ENCODE measurements at places on chromosomes 5 and 9.

GRCh38 chr5:59893429-59894227 is at the start of gene PDE4D:
Gene PDE4D (minus strand): TSS chr5:59893726.
- DNase-seq, result no peak

DNA sequence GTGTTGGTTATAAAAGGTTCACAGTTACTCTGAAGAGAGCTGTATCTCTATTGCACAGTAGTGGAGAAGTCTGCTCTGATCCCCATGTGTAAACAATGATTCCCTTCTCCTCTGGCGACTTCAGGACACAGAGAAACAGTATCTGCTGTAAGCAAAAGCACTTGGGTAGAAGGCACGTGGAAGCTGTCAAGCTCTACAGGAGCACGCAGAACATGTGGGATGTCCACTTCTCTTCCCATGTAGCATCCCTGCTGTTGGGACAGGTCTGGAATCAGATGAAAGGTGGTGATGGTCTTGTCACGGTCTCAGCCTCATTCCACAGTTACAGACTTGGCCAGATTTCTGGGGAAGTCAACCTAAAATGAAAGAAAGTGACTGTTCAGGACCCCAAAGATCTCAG is 9.4 kb upstream of the MAPK9 start:
- no peak for DNase-seq

- no peak for DNase-seq
These were observed 249.0 kb upstream of the ZNF608 start for GRCh38 chr5:124995421-124995820.

- DNase-seq, result no peak
These were observed 24.8 kb downstream of the GRIA1 start for GRCh38 chr5:153515301-153515700.

- DNase-seq, result no peak
These were observed 94.8 kb downstream of the ERCC6L2 start for GRCh38 chr9:95970317-95970716.

DNA sequence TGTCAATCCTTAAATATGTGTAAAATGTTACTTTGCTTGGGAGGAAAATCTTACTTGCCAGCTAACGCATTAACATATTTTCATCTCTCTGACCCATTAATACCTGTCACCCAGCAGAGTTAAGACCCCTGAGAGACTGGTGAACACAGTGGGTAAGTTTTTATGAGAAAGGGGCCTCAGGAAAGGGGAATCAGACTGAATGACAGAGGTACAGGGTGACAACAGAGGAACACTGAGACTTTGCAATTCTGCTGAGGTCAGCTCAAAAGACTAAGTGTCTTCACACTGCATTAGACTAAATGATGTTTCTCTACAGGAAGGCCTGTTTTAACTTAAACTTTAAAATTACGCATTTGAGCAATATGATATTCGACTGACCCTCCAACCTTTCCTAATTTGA is 223.8 kb downstream of the EFNA5 start:
- no peak for DNase-seq

DNA sequence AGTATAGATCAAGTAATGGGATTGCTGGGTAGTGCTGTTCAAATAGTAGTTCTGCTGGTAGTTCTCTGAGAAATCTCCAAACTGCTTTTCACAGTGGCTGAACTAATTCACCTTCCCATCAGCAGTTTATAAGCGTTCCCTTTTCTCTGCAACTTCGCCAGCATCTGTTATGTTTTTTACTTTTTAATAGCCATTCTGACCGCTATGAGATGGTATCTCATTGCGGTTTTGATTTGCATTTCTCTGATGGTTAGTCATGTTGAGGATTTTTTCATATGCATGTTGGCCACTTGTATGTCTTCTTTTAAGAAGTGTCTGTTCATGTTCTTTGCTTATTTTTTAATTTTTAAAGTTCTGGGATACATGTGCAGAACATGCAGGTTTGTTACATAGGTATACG is 279.2 kb upstream of the NREP start:
- DNase-seq, result no peak

GRCh38 chr5:172766287-172767108 is 4.5 kb downstream of the DUSP1 start:
- no peak for DNase-seq

DNA sequence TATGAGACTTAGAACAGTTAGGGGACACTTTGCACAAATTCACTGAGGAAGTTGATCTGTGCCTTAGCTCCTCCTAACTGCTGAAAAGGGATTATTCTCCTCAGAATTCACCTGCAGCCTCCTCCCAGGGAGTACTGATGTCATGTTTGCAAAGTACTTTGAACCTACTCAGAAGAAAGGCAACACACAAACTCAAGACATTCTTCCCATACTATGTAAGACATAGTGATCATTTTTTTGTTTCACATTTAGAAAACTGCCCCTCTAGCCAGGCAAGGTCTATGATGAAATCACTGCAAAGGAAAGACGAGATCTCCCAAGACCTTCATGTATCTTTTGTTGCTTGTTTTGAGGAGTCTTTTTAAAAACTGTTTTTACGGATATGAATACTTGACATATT is 10.6 kb upstream of the VLDLR start:
- DNase-seq, result no peak

- DNase-seq, result peak; percentile 70
These were observed 33.8 kb downstream of the GDNF start for GRCh38 chr5:37806016-37806415.

- no peak for DNase-seq
These were observed 426.4 kb upstream of the MPDZ start for GRCh38 chr9:13705918-13706317.

- DNase-seq, result no peak
These were observed 13.9 kb upstream of the OSMR start for GRCh38 chr5:38831909-38832308.

DNA sequence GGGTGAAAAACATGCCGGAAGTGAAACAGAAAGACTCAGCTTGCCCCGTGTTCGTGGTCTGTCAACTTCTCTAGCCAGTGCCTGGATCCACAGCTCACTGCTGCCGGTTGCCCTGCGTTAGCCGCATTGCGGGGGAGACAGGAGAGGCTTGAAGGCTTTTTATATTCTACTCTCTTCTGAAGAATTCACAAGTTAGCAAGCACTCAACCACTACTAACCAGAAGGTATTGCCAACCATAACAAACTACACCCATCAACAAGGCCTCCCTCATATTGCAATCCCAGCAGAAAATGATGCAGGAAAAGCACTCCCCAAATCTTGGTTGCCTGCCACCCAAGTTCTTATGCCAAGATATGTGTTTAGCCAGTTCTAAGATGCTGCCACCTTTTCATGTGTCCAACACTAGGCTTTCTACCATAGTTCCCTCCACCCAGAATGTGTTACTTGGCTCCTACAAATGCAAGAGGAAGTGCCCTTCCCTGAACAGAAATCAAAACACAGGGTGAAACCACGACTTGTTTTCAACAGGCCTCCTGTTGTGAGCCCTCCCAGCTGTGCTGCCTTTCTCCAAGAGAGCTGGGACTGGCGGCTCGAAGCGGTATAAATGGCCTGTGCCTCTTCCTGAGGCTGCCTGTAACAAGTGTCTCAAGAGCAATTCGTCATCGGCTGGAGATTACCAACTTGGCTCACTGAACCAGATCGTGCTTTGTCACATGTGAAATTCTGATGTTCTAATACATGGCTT is 129.0 kb downstream of the SNX18 start:
- DNase-seq, result no peak

GRCh38 chr9:19665146-19665863 is 123.5 kb downstream of the SLC24A2 start:
- no peak for DNase-seq

DNA sequence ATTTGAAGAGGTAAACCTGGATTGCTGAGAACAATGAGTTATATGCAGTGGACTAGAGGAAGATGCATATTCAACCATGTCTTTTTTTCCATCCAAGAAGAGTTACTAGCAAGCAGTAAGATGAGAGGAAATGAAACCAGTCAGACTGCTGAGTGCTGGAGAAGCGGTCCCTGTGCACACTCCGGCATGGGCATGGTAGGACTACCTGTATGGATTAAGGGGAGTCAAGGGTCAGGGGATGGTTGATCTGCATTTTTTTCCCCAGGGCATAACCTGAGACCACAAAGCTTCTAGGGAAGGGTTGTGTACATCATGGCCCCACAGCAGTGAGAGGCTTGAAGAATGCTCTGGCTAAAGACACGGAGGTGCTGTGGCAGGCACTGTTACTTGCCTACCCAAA is 76.6 kb upstream of the ZNF169 start:
- no peak for DNase-seq

- DNase-seq, result no peak
These were observed 13.9 kb downstream of the NEK6 start for GRCh38 chr9:124271660-124272059.

- no peak for DNase-seq
These were observed 453.1 kb upstream of the RGMB start for GRCh38 chr5:98320343-98320742.

GRCh38 chr9:113529336-113530009 is 65.9 kb downstream of the RGS3 start:
- DNase-seq, result no peak

GRCh38 chr5:168699002-168699401 is 119.8 kb upstream of the PANK3 start:
- no peak for DNase-seq

- DNase-seq, result no peak
These were observed 50.7 kb downstream of the ARRDC3 start for GRCh38 chr5:91332267-91333045.

GRCh38 chr5:7678030-7678429 is 172.9 kb downstream of the CFAP90 start:
- DNase-seq, result no peak

GRCh38 chr5:137888863-137889759 is at the start of gene PKD2L2:
Gene PKD2L2 (plus strand): TSS chr5:137889457. CDS start chr5:137889492, 35 bp downstream.
- DNase-seq, result no peak

GRCh38 chr9:87464110-87464991 is 33.3 kb upstream of the DAPK1 start:
- DNase-seq, result no peak

DNA sequence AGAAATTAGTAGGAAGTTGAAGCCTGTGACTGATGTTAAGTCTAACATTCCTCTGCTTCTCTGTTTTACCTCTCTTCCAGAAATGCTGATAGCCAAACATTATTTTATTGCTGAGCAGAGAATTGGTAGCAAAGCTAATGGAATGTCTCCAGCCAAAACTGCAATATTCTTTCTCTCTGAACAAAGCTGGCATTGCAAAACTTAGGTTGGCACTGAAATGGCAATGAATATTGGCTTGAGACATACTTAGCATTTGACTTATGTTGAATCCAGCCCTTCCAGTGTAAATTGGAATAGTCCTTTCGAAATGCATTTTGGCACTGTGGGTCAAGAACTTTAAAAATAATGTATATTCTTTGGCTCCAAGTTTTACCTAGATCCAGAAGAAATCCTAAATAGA is 21.1 kb downstream of the FAF2 start:
- DNase-seq, result no peak

- DNase-seq, result no peak
These were observed 165.1 kb downstream of the PLK2 start for GRCh38 chr5:58294598-58295305.

GRCh38 chr5:56466136-56466816 is 233.1 kb upstream of the ANKRD55 start:
- no peak for DNase-seq

DNA sequence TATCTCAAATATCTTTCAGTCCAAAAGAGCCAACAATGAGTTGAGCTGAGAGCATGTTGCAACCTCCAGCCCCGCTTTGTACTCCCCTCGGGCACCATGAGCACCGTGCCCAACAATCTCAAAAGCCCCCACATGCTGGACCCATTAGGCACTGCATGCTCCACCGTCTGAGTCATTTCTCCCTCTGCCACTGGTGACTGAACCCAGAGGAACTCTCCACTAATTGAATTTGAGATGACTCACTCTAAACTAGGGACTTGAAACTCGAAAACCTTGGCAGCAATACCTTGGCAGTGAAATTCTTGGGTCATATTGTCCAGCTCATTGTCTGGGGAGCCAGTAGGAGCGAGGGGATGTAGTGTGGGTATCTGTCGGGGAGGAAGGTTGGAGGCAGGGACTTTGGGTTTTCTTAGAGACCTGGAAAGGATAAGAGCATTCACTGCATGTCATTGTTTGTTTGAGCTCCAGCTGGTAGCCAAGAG is 49.9 kb upstream of the SLIT3 start:
- no peak for DNase-seq

- DNase-seq, result no peak
These were observed 166.2 kb downstream of the ZNF462 start for GRCh38 chr9:107029146-107029545.

DNA sequence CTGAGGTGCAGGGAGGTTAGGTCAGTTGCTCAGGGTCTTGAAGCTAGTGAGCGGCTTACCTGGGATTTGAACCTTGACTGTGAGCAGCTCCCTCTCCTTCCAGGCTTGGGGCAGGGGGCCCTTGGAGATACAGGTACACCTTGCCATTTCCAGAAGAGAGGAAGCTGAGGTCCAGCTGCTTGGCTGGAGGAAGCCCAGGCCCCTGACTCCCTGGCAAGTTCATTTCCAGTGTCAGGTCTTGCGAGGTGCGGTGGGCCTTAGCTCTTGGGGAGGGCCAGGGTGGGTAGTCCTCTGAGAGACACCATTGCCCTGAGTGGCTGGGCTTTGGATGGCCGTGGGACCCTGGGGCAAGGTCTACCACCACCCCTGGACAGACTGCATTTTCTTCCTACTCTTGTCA is 9.3 kb downstream of the PPARGC1B start:
- DNase-seq, result no peak

- no peak for DNase-seq
These were observed 284.0 kb downstream of the DRD1 start for GRCh38 chr5:175159956-175160355.

DNA sequence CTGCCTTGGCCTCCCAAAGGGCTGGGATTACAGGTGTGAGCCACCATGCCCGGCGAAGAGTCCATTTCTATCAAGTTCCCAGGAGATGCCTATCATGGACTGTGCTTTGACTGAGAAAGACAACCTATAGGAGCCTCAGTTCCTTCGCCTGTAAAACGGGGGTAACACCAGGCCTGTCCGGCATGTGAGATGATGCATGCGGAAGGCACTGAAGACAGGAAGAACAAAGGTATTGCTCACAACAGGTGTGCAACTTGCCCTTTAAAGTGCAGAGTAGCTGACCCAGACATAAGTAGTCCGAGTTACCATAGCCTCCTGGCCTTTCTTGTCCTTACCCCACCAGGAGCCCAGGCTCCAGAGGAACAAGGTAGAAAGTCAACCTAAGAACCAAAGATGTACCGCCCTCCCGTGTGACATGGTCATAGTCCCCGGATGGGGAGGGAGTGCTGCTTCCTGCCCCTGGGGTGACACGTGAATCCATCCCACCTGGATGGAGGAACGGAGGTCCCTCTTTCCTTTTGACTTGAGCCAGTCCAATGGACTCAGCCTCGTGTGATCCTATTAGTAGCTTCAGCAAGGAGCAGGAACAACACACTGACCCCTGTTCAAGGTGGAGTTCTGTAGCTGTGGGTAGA is 60.3 kb downstream of the HSPA4 start:
- no peak for DNase-seq

GRCh38 chr9:84875193-84875592 is 205.7 kb downstream of the NTRK2 start:
- no peak for DNase-seq

DNA sequence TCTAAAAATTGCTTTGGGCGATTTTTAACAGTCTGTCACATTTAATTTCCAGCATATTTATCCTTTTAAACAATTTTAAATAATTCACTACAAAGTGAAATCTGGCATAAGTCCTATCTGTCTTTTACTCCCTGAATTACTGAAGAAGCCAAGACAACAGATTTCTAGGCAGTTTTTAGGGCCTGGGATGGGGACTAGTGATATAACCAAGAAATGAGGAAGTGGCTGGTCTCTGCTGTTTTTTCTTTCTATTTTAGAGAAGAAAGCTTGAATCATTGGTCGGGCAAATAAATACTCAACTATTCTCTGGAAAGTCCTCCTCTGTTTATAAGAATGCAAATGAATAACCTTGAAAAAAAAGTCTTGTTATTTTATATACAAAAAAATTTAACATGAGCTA is 79.7 kb upstream of the SSBP2 start:
- no peak for DNase-seq

All from vagina (tissue), 2 donors.